T-helper 22 cell (primary cell): ENCODE measurements at places on chromosomes 1 and 21.

DNA sequence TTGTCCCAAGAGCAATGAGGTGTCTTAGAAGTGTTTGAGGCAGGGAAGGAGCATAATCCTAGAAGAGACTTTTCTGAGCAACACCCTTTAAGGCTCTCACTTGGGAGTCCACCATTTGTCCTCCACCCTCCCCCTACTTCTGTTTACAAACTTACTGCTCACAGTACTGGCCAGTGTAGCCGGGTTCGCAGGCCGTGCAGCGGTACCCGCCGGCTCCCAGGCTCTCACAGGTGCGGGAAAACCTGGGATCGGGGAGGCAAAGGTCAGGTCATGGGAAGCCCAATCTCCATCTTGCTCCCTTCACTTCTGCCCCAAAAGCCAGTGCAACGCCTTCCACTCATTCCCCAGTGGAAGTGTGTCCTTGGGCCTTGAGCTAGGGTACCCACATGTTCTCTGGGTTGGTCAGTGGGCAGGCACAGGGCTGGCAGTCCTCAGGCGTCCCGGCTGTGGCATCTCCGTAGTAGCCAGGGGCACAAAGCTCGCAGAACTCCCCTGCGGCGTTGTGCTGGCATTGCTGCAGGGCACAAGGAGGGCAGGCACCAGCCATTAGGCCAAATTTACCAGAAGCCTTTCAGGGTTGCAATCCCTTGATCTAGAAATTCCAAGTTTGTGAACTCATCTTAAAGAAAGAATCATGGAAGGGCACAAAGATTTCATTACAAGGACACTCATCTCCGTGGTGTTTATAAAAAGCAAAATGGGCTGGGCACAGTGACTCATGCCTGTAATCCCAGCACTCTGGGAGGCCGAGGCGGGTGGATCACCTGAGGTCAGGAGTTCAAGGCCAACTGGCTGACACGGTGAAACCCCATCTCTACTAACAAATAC is 49.8 kb downstream of the LDLRAD2 start:
- DNase-seq, result no peak

- no peak for DNase-seq
Measured at GRCh38 chr1:218495931-218496330, 150.8 kb downstream of the TGFB2 start.

DNA sequence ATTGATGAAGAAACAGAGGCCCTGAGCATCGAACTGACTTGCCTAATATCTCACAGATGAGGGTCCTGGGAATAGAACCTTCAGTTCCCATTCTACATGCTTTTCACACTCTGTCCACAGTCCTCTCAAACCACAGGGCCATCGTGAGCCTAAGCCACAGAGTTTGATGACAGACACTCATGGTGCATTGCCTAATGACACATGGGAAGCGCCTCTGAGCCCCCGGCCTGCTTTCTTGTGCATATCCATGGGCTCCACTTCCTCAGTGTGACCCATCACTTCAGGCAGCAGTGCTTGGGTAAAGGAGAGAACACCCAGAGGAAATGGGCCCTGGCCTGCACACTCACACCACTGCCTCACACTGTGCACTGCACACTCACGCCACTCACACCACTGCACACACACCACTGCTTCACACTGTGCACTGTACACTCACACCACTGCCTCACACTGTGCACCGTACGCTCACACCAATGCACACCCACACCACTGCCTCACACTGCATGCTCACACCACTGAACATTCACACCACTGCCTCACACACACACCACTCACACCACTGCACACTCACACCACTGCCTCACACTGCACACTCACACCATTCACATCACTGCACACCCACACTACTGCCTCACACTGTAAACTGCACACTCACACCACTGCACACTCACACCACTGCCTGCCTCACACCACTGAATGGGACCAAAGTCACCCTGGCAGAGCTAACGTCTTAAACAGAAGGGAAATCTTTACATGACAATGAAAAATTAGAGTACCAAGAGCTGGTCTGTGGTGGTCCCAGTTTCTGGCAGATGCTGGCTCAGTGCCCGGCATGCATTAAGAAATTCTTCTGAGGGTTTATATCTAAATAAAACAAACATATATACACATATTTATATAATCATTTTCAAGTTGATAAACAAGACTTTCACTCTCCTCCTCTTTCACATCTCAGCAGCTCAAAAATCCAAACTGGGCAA is 53.0 kb downstream of the KANK4 start:
- DNase-seq, result no peak

GRCh38 chr21:45306832-45307571 is 19.3 kb upstream of the POFUT2 start:
- DNase-seq, result no peak

DNA sequence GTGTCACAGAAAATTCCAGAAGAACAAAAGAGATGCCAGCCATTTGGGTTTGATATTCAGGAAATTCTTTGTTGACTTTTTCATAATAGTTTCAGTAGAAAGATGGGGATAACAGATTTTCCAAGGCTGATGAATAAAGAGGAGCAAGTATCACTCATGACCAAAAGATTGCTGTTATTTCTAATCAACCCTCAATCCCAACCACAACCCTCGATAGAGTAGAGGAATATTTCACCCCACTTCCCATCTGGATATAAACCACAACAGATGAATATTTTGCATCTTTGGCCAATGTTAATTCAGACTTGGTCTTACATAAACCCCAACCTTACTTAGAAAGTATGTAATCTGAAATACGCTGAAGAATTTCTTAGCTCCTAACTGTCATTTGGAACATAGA is 232.4 kb downstream of the SEC16B start:
- DNase-seq, result no peak

- no peak for DNase-seq
Measured at GRCh38 chr1:175197531-175197930, 5.0 kb upstream of the KIAA0040 start.

- no peak for DNase-seq
Measured at GRCh38 chr1:187959062-187959461, 1130.3 kb downstream of the PLA2G4A start.

GRCh38 chr1:92031281-92032110 is 1.7 kb downstream of the EPHX4 start:
- no peak for DNase-seq

- no peak for DNase-seq
Measured at GRCh38 chr1:228334226-228334935, 72.3 kb downstream of the TRIM11 start.

DNA sequence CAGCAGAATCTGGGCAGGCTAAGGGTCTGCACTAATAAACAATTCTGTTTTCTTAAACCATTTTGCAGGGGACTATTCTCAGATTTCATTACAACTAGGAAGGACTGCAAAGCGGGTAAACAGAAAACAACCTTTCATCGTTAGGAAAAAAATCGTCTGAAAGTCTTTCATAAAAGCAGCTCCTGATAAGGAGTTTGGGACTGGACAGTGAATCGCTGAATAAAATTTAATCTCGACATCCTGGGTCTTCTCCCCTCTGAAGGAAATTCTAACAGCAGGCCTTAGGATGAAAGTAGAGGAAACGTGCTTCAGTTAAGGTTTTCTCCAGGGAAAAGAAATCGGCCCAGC is 471 bp upstream of the MTF2 start:
- no peak for DNase-seq
